ENCODE measurements at places on chromosomes 16 and 17.
A peak's percentile ranks its signal among the peaks of the same experiment; 100 is the strongest.

- no peak for DNase-seq
Observed at GRCh38 chr16:57701759-57702371, 7.3 kb downstream of the DRC7 start.

GRCh38 chr17:3660311-3660891, 8.0 kb downstream of the TAX1BP3 start:
- no peak for DNase-seq

DNA sequence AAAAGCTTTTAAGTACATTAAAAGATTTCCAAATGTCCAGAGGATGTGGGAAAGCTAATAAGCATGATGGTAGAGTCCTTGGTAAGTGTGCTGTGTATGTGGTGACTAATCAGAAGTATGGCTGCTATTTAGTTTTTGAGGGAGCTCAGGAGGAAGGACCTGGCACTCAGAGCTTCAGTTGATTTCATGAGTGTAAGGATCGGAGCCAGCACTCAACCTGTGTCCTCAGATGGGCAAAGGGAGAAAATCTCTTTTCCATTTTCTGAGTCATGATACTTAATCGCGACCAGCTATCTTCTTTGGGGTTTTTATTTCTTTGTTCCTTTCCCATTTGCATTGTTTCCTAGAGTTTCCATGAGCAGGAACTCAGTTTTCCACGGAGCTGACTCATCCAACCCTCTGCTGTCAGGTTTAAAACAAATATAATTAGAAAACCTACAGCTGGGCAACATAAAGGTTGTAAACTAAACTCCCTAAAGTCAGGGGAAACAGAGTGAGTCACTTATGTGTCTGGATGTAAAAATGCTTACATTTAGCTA, 125.4 kb downstream of the MAP2K6 start:
- DNase-seq = peak; percentile 72

GRCh38 chr17:28916302-28916934, 13.5 kb upstream of the DHRS13 start:
- DNase-seq = no peak

GRCh38 chr17:73792994-73793393, 148.7 kb upstream of the SDK2 start:
- DNase-seq = no peak

DNA sequence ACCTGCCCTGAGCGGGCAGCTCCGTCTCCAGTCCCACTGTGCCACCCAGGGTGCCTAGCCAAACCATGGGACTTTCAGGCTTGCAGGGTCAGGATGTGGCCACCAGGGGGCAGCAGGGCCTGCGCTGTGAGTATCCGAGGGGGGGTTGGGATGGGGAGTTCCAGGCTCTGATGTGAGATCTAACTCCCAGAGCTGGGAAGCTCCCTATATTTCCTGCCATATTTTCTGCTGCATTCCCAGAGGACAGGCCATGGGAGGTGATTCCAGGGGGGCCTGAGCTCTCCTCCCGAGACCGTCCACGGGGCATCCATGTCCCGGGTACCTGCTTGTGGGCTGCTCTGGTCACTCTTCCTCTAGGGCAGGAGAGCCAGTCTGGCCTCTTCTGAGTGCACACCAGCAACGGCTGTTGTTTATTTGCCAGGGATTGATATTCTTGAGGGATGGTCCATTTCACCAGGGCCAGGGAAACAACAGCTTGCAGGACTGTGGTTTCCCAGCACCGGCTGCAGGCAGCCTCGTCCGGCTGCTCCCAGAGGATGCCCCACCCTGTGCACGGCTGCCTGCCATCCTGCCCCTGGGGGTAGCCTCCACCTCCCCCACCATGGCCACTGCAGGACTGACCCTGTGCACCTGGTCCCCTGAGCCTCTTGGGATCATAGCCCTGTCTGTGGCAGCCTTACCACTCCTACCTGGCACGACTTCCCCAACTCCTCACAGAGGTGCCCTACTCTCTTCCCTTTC, 1.2 kb downstream of the GPR142 start:
- peak; percentile 82 for DNase-seq

- DNase-seq = peak; percentile 74
Observed at GRCh38 chr17:51342257-51342656, 81.9 kb downstream of the UTP18 start.

DNA sequence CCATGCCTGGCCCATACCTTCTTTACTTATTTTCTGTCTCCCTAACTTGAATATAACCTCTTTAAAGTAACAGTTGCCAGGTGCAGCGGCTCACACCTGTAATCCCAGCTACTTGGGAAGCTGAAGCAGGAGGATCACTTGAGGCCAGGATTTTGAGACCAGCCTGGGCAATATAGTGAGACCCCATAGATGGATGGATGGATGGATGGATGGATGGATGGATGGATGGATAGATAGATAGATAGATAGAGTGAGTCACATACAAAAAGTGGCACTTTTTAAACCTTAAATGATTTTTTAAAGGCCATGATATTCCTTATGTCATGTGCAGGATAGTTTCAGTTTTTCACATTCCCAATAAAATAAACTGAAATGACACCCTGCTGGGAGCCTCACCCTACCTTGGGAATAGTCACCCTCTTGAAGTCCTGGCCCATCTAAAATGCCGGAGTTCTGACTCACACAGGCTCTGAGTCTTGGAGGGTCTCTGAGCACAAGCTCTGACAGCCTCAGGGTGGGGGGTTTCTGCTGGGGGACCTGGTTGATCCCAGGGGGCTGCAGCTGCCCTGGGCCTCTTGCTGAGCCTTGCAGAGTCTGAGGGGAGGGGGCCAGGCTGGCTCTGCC, 26.2 kb downstream of the CPNE2 start:
- DNase-seq = no peak

GRCh38 chr17:41057547-41057946, 2.4 kb downstream of the KRTAP2-3 start:
- no peak for DNase-seq

DNA sequence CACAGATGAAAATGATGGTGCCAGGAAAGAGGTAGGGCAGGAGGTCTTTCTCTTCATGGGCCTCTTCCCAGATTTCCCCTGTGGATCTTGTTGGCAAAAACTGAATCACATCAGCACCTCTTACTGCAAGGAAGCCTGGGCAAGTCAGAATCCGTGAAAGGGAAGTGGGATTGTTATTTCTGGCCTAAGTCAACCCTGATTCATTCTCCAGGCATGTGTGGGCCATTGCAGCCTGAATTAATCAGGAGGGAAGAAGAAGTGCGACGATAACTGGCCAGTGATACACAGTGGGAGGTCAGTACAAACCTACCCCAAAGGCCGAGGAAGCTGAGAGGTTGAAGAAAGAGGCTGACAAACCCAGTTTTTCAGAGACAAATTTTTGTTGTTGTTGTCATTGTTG, 17.9 kb upstream of the NSMCE1 start:
- peak; percentile 56 for DNase-seq

DNA sequence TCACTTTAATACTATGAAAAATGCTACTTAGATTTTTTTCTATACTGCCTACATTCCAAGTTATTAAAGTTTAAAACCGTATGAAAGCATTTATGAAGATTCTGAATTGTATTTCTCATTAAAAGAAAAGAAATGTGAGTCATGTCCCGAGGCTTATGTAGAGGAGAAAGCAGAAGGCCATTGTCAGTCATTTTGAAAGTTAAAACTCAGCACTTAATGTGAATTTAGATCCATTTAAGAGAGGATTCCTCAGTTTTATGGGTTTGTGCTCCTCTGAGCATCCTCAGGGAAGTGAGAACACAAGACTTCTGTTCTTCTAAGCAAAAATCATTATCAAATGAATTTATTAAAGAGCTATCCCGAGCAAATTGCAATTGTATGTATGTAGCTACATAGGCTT, 11.8 kb downstream of the C17orf75 start:
- no peak for DNase-seq

DNA sequence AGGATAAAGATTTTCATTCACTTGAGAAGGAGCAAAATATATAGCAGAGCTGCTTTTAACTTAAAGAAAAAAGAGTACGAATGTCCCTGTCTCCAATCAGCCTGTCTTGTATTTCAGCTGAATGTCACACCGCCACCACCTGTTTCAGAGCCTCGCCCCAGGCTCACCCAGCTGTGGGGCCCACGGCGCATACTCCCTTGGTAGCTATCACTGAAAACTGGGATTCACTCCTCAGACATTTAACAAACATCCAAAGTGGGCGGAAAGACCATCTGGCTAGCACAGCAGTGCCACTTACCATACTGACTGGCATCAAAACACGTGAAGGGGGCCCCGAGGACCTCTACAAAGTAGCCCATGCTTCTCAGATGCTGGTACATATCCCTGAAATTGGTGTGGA, 25.4 kb upstream of the SLC38A8 start:
- no peak for DNase-seq

- peak; percentile 31 for DNase-seq
Observed at GRCh38 chr17:33667671-33668070, 374.6 kb upstream of the ASIC2 start.

GRCh38 chr17:59840329-59841090, 52.2 kb downstream of the TUBD1 start:
- DNase-seq = no peak

GRCh38 chr17:16971458-16972338, at the start of gene TNFRSF13B:
Gene TNFRSF13B (minus strand): TSS chr17:16972118. CDS start chr17:16972075, 43 bp downstream.
- DNase-seq = no peak

GRCh38 chr17:410543-411401, 58.2 kb upstream of the RPH3AL start:
- peak; percentile 67 for DNase-seq

DNA sequence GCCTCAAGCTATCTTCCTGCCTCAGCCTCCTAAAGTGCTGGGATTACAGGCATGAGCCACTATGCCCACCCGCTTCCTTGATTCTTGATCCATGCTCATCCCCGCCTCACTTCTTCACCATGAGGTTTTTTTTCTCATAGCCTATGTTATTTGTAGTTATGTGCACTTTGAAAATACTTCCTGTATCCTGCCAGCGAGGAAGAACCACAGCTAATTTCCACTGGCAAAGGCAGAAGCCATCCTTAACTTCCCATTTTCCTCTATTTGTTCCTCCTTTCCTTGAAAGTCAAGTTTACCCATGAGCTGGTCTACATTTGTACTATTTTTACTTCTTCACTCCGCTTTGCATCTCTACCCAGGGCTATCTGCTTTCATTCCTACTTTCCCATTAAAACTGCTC, 189.7 kb upstream of the ZFHX3 start:
- no peak for DNase-seq

- DNase-seq = peak; percentile 67
Observed at GRCh38 chr17:75124041-75124818, 7.3 kb downstream of the NT5C start.
